ENCODE measurements at places on chromosomes 1 and 21.
A peak's percentile ranks its signal among the peaks of the same experiment; 100 is the strongest.

DNA sequence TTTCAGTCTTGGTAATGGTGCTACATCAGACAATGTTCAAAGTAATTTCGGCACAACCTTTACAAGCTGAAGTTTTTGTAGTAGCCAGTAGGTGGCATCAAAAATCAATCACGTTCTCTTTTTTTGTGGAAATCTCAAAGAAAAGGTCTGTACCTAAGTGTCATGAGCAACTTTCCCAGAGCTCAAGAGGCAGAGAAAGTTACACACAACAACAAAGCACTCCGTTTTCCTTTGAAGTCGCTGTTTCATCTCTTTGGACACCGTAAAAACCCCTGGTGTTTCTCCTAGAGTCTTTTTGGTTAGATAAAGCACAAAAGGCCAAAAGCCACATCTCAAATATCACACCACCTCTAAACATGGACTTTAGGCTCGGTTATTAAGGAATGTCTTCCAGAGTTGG lies 131.6 kb downstream of the LHX8 start:
- DNase-seq: peak; percentile 4

GRCh38 chr1:78383923-78384322 lies 106.9 kb upstream of the PTGFR start:
- no peak for DNase-seq

DNA sequence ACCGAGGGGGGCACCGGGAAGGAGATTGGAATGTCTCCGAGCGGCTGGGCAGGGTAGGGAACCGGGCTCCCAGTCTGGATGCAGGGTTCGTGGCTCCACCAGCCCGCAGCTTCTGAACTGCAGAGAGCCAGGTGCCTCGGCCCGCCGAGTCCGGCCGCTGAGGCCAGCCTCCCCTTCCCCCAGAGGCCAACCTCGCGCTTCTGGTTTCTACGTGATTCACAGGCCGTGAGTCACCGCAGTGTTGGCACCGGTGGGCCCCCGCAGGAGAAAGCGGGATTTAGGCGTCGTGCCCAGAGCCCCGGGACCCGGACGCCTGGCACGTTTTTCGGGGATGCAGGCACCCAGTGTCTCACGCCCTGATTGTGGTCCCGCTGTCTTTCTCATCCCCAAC lies 458 bp downstream of the CRABP2 start:
- no peak for DNase-seq

DNA sequence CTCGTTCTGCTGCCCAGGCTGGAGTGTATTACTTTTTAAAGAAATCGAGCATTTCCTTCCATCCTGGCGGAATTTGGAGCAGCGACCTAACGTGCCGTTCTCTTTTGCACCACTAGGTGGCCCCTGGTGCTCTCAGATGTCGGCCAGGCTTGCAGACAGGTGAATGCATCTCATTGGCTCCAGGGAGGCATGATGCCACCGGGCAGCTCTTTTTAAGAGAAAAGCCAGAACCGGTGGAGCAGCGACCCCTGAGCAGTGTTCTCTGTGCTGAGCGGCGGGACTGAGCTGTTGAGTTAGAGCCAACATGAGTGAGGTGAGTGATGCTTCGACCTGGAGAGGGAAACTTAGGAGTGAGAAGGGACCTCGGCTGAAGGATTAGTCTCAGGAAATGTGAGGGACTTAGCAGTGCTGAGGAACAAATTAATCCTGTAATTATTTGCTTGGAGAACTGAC lies at the start of gene PCP4:
Gene PCP4 (plus strand): TSS at position 241 of the 453 bp plus-strand sequence. CDS start 64 bp downstream, at position 305.
- no peak for DNase-seq

DNA sequence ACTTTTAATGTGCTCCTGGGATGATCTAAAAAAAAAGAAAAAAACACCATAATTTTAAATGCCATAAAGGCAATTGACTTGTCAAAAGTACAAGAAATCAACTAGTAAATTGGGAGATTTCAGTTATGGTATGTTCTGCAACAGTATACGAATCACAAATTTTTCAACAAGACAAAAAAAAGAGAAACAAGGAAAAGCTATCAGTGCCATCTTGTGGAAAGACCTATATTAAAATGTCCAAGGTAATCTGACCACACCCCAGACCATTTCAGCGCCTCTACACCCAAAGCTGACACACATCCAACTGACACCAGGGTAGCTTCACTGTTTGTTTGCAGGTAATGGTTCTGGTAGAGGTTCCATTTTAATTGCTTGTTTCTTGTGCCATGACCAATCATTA lies 5.0 kb upstream of the DUSP23 start:
- no peak for DNase-seq

DNA sequence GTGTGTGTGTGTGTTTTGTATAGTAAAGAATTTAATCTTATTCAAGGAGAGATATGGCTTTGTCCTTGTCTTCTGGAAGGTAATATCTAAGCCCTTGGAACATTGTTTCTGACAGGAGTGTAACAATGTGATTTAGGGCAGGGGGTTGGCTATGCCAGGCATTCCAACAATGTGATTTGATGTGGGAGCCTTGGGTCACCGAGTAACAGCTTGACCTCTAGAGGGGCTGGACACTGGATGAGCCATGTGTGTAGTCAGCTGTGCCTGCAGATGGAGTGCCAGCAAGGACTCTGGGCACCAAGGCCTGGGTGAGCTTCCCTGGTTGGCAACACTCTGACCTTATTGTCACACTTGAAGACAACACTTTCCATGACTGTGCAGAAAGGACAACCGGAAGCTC lies 336.1 kb upstream of the ZP4 start:
- no peak for DNase-seq

- no peak for DNase-seq
These were observed 5.8 kb downstream of the WNT3A start for GRCh38 chr1:228012555-228012954.

DNA sequence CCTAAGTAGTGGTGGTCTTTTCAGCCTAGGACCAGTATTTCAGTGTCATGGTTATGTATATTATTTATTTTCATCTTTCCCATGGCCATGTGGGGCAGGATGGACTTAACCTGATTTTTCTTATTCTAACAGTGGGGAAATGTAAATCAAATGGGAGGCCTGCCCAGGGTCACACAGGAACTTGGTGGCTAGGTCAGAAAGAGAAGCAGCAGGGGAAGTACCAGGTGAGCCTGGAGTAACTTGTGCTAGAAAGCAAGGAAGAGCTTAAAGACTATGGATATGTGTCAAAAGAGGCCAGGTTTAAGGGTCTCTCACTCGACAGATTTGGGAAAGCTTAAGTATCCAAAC lies 936 bp downstream of the ZFP69B start:
- no peak for DNase-seq

DNA sequence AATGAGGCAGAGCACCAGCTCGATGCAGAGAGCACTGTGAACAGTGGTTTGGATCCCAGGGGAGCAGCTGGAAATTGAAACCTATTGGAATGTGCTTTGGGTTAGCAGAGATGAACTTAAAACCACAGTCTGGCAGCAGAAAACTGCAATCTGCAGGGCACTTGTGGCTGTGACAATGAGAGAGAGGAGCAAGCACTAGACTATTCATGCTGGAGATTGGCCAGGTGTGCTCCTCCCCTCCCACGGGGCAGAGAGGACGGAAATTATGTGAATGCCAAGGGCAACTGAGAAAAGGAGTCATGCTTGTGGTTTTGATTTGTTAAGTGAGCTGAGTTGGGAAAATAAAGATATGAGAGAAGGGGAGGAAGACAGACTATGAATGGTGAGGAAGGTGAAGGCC lies 38.1 kb downstream of the HSD3B2 start:
- DNase-seq: peak; percentile 47

- DNase-seq: no peak
These were observed 53.8 kb upstream of the PSEN2 start for GRCh38 chr1:226816576-226816975.

- DNase-seq: no peak
These were observed 138.3 kb downstream of the FOXD2 start for GRCh38 chr1:47575855-47576757.

GRCh38 chr1:8137481-8138244 lies 111.6 kb upstream of the ERRFI1 start:
- peak; percentile 96 for DNase-seq

GRCh38 chr1:116712510-116712909 lies 41.7 kb upstream of the CD2 start:
- DNase-seq: no peak

DNA sequence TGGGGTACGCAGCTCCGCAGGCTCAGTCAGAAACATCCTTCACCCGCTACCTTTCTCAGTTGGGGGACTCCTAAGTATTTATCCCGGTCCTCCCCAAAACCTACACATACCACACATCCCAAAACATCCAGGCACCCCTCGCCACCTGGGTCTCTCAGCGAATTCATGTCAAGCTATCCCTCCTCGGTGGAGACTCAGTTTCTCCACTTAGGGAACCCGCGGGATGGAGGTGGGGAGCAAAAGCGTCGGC lies 1.3 kb upstream of the ZBTB7B start:
- DNase-seq: no peak

DNA sequence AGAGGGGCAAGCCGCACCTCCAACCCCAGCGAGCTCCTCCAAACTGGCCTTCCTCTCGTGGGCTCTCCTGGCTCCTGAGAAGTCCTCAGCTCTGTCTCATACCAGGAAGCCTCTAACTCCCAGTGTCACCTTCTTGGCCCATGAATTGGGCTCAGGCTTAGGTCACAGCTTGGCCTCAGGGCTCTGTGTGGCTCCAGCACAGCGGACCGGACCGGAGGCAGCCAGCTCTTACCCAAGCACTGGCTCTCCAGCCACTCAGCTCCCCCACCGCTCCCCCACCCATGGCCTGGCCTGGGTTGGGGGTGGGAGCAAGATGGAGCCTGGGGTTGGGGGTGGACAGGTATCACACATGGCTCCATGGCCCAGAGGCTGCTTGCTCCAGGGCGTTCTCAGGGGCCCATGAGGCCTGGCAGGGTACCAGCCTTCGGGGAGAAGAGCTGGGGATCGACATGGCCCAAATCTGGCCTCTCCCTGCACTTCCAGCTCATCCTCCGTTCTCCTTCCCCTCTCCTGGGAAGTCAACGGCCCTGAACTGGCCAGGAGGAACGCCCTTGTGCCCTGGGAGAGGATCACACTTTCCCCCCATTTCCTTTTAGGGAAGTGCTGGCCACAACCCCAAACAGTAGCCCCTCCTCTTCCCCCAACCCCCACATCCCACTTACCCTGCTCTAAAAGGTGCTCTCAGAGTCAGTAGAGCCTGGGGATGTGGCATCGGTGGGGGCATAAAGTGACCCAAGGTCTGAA lies 97.5 kb downstream of the CASZ1 start:
- no peak for DNase-seq

DNA sequence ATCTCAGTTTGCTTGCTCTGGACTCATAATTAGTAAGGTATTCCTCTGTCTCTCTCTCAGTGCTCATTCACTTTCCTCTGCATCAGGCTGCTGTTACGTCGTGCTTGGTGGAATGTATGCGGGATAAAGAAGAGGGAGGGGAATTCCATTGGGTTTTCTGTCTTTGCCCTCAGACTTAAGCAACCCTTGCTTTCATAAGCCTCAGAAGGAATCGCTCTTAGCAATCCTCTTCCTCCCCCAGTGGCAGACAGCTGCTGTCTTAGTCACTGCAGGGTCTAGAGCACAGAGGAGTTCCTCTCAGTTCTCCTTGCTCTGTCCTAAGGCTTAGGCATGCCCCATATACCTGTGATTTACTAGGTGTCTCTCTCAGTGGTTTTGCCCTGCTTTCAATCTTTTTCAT lies 19.1 kb upstream of the NTMT2 start:
- DNase-seq: peak; percentile 80

DNA sequence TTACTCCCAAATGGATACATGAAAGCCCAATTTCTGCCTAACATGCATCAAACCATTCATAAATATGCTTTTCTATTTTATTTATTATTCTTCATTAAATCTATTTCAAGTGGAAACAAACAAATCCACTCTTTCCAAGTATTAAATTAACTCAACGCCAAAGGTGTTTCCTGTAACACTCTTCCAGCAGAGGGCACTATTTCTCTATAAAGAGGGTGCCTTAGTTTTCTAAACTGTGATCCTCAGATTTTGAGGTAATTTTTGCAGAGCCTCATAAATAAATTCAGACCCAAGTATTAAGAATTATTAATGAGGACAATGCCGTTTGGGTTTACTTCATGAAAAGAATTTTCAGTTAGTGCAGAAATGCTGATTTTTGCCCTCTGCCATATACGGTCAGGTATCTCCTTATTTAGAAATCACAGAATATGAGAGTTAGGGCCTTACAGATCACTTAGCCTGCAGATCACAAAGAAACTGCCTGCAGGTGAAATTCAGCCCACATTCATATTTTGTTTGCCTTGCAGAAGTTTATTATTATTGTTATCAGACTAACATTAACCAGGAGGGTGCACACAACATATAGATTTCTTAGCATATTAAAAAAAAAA lies 40.1 kb upstream of the MYSM1 start:
- peak; percentile 33 for DNase-seq

GRCh38 chr1:182935716-182936115 lies 17.2 kb downstream of the SHCBP1L start:
- DNase-seq: no peak

- DNase-seq: no peak
These were observed 12.0 kb upstream of the PHLDA3 start for GRCh38 chr1:201481004-201481380.

- no peak for DNase-seq
These were observed 106.6 kb upstream of the BARHL2 start for GRCh38 chr1:90823686-90824085.

DNA sequence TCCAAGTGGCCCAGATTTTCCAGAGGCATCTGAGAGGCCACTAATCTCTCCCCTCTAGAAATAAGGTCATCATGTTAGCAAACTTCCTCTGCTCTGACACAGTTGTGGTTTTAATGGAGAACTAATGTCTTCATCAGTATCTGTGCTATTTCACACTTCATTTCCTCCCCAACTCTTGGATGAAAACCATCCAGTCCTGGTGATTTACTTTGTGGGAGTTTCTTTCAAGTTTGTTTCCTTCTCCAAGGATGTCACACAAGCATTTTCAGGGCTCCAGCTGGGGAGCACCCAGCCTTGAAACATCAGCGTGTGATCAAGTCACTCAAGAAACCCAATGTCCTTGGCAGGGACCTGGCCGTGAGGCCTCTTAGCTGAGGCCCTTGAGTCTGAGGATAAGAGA lies 38.8 kb downstream of the TBX15 start:
- DNase-seq: peak; percentile 67

GRCh38 chr1:206866062-206866461 lies 639 bp downstream of the IL20 start:
- no peak for DNase-seq

DNA sequence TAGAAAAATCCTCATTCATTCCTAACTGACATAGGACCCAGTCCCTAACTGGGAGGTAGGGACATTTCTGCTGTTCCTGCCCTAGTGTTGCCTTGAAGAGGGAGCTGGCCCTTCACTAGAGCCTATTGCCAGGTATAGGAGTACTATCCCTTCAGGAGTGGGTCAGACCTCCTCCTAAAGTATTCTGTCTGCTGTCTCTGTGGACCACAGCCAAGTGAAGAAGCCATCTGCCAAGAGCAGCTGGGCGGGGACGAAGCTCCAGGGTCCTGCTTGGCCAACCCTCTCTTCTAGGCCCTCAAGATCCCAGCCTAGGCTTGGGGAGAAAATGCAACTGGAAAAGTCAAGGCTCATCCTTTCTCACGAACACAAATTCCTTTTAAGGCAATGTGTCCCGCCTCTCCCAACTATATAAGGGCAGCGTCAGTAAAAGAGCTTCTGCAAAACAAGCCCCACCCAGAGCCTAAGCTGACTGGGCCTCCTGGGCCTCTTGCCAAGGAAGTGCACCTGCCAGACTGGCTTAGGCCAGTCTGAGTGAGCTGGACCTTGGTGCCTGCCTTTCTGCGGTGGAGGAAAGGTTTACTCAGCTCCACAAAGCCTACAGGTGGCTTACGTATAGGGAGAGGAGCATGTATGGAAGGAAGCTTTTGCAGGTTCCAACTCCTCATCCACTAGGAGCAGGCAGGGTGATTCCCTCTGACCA lies 638 bp upstream of the TUFT1 start:
- DNase-seq: peak; percentile 52

GRCh38 chr21:31198575-31198974 lies 145.5 kb downstream of the TIAM1 start:
- no peak for DNase-seq

Measured in GM04504 (cell line).